COR-L47 (cell line): ENCODE measurements at places on chromosomes 3 and 15.

DNA sequence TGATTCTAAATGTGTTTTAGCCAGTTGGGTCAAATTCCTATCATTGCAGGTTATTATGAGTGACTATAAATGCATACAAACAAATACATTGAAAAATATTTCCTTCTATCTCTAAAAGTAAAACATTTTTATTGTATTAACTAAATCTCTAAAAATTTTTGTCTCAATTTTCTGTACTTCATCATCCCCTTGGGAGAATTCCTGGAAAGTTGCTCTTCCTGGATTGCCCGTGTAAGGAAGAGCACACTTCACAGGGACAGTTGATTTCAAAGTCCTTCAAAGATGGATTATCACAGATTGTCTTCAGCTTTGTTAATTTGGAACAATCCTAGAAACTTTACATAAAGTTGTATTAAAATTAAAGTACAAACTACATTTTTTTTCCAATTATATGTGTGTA, 595.6 kb downstream of the ROBO1 start:
- DNase-seq: no peak

DNA sequence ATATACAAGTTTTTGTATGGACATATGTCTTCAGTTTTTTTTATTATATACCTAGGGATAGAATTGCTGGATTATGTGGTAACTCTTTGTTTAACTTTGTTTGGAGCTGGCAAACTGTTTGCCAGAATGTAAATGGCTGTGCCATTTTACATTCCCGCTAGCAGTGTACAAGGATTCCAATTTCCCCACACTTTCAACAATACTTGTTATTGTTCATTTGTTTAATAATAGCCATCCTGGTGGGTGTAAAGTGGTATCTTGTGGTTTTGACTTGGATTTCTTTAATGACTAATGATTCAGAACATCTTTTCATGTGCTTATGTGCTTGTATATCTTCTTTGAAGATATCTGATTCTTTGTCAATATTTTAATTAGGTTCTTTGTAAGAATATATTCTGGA, 64.4 kb downstream of the ZNF609 start:
- no peak for DNase-seq

DNA sequence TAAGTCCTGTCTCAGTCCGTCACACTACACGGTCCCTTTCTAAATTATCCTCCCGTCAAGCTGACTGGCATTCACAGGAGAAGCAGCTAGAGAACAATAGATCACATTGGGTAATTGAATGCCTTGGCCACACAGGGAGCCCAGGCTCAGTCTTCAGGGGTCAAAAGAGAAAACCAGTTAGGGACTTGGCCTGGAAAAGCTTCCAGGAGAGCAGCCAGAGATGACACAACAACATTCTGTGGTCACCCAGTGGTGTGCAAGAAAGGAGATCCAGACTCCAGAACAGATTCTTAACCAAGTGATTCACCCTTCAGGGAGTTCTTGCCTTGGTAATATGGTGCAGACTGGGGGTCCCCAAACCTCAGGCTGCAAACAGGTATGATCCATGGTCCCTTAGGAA, 15.9 kb downstream of the ARHGAP31 start:
- no peak for DNase-seq

DNA sequence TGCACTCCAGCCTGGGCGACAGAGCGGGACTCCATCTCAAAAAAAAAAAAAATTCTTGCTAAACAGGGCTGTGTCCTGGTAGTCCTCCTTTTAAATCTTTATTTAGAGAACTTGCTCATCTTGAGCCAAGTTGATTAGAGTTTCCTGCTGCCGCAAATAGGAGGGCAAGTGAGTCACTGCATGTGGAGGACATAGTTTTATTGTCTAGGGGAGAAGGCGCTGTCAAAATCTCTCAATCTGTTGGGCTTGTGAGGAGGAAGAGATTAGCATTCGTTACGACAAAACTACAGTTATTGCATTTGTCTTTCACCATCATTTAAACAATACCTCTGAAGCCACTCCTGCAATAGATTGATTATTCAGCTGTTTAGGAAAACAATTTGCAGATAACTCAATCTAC, 11.5 kb downstream of the MUC4 start:
- no peak for DNase-seq

DNA sequence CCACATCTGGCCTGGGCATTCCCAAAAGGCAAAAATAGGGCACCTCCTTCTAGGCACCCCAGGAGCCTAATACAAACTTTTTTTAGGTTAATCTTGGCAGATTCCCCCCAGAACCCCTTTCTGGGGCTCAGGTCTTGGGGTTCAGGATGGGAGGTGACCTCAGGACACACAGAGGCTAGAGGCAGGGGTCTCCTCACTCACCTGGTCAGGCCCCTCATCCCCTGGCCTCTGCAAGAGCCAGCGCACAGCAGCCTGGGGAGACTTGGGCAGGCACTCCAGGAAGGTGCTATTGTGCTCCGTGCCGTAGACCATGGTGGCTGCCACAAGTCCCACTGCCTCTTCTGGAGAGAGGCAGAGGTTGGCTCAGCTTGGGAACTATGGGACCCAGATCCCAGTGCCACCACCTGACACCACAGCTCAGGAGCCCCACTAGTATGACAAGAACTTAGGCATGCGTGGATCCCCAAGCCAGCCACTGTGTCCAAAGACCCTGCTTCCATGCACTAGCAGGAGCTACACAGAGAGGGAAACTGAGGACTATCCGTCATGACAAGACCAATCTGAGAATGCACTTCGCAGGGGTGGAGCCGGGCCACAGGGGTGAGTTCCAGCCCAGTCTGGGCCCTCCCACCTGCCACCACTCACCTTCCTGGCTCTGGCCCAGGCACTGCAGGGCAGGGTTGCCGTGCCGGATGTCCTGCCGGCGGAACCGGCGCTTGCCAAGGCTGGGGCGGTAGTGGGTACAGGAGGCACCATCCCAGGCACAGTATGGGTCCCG, 7.4 kb downstream of the SEMA3G start:
- DNase-seq: no peak
